Adipocyte (in vitro differentiated cells): ENCODE measurements at places on chromosomes 4 and X.

- peak; percentile 68 for DNase-seq
Observed at GRCh38 chrX:19846995-19847790, 40.2 kb downstream of the SH3KBP1 start.

- peak; percentile 83 for DNase-seq
Observed at GRCh38 chr4:128715616-128716015, 93.9 kb upstream of the JADE1 start.

DNA sequence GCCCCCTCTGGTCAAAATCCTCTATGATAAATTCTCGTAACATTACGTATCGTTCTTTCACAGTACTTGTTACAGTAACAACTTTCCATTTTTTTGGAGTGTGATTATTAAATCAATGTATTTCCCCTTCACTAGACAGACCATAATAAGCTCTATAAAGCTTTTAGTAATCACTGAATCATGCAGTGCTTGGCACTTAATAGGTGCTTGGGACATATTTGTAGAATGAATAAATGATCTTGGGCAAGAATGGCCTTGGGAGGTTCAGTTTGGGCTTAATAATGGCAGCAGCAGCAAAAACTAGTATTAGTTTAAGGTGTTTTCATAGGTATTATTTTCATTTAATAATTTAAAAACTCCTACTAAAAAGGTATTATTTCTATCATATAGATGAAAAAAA is 33.4 kb upstream of the SFRP2 start:
- DNase-seq = no peak

DNA sequence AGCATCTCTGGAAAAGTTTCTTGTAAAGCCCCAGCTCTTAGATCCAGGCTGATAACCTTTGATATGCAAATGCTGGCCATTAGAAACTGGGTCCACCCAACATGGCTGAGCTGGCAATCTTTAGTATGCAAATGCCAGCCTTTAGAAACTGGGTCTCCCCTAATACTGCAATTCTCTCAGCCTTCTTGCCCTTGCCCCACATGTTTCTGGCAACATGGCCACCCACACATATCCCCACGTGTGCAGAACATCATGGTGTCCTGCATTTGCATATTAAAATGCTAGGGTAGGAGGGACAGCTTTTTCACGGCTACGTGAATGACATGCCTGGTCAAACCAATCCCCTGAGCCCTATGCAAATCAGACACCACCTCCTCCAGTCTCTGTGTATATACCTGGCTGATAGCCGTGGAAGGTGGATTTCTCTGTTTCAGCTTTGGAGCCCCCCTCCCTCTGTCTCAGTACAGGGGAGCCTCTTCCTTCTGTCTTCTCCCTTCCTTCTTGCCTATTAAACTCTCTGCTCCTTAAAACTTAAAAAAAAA is 344.0 kb upstream of the NWD2 start:
- DNase-seq = no peak

GRCh38 chrX:13662355-13662791 is 9.4 kb downstream of the TCEANC start:
- peak; percentile 55 for DNase-seq

GRCh38 chr4:15753786-15754185 is 24.3 kb upstream of the CD38 start:
- DNase-seq = no peak

DNA sequence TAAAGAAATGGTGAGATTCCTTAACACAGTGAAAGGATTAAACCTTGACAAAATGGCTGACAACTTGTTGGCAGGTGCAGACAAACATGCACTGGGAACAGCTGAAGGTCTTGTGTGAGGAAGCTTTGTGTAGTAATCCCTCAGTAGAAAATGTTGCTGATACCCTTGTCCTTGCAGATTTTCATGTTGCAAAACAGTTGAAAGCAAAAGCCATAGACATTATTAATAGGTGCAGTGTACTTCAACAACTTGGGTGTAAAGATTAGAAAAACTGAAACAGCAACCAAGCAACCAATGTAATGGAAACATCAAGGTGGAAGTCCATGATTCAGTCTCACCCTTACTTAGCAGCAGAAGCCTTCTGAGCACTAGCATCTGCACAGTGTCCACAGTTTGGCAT is 29.8 kb downstream of the UGT2B7 start:
- DNase-seq = no peak

DNA sequence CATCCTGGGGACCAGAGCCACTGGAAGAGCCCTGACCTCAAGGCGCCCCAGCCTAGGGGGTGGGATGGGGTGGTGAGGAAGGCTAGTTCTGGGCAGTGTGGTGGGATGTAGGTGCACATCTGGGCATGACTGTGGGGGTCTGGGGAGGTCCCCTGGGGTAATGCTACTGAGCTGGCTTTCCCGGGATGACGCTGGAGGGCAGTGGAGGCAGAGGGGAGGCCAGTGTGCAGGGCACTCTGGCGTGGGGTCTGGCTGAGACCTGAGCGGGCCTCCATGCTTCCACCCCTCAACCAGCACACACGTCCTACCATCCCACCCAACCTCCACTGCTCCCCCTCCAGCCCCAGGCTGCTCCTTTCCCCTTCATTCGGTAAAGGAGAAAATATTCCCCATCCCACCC is 4.8 kb upstream of the SH3BP2 start:
- no peak for DNase-seq
